ENCODE measurements at places on chromosomes 13 and 19. TPM values are rescaled to one million over a fixed set of nuclear protein-coding genes. Genes with fewer than 3 reads are reported as not detected.

The ZNF582 gene
- 2.5 TPM for total RNA-seq

The SLC17A7 gene
- total RNA-seq, result 0.17 TPM

The WDR18 gene
- total RNA-seq, result 83.3 TPM

The TMEM221 gene
- total RNA-seq, result not detected

The SCAF1 gene
- 26.5 TPM for total RNA-seq

The SRRM5 gene
- 0.05 TPM for total RNA-seq

The SLC27A1 gene
- 35.5 TPM for total RNA-seq

The ZNF614 gene
- total RNA-seq, result 10.1 TPM

The ADPRHL1 gene
- 1.7 TPM for total RNA-seq

The CHST8 gene
- 0.09 TPM for total RNA-seq

The BEST2 gene
- not detected for total RNA-seq

The CILP2 gene
- 0.17 TPM for total RNA-seq

GRCh38 chr13:100290165-100290801, 201.4 kb downstream of the PCCA start:
- DNase-seq, result no peak

DNA sequence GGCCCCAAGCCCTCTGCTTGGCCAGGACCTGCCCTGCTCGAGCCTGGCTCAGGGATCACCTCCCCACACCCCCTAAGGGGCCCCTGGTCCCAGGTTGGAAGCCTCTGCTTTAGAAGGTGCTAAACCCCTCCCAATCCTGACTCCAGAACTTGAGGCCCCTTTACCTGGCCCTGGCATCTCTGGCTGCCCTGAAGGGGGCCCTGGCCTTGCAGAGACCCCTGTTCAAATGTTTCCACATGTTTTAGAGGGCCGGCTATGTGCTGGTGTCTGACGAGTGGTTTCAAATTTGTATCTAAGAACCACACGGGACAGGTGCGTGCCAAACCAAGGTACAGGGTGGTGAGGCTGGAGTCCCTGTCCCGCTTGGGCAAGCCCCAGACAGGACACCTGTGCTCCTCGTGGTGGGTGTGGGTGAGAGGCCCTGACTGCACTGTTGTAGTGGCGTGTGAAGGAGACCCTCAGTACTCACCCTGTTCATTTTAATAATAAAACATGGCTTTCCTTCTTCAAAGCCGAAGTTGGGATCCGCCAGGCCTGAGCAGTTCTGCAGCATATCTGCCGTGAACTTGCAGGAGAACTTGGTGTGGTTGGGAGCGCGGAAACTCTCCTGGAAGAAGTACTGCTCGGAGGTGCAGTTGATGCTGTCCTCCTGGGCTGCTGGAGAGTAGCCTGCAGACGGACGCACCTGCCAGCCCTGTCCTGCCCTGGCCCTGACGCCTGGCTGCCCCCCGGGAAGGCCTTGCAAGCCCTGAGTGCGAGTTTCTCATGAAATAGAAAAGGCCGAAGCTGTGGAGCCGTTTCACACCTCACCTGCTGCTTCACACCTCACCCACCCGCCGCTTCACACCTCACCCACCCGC, 5.4 kb downstream of the ATP4B start:
- DNase-seq, result no peak

GRCh38 chr13:44243198-44243857, 130.3 kb upstream of the SERP2 start:
- peak; percentile 98 for DNase-seq

DNA sequence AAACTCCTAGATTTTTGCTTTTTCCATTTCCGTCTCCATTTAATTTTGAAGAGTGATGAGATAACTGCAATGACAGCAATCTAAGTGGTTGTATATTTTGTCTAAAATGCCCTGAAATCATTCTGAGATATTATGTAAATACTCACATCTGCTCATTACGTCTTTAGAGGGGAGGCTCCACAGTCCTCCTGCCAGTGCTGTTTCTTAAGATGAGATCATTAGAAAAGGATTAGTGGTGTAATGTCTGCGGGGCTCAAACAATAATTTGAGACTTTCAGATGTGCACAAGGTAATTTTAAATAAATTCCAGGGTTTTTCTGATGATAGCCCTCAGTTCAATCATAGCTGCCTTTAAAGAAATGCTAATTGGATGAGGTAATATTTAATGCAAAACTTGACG, 437.9 kb downstream of the FOXO1 start:
- no peak for DNase-seq

GRCh38 chr13:59532405-59532804, 631.3 kb downstream of the DIAPH3 start:
- peak; percentile 52 for DNase-seq

- DNase-seq, result peak; percentile 89
These were observed 5.0 kb downstream of the PPP1R37 start for GRCh38 chr19:45097776-45098520.

DNA sequence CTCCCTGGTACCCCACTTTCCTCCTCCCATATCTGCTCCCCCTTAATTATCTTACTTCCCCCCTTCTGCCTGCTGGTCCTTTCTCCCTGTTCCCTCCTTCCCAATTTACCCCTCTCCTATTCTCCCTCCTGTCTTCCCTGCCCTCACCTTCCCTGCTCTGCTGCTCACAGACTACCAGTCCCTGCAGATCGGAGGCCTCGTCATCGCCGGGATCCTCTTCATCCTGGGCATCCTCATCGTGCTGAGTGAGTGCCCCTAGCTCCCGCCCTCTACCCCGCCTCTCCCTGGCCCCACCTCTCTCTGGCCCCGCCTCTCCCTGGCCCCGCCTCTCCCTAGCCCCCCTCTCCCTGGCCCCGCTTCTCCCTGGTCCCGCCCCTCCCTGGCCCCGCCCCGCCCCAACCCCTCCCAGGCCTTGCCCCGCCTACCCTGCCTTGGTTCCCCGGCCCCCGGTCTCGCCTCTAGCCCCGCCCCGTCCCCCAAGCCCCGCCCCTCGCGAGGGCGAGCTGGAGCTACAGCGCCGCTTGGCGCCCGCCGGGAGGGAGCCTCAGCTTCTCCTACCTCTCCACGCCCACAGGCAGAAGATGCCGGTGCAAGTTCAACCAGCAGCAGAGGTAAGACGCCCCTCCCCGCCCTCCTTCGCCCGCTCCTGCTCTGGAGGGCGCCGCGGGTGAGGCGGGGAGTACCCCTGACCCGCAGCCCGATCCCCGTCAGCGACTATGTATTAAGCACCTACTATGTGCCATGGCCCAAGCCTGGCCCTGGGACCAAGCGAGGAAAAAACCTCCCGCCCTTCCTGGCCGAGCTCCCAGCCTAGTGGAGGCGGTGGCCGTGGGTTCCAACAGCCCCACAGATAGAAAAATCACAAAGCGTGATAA, 1.9 kb upstream of the FXYD7 start:
- DNase-seq, result peak; percentile 91

DNA sequence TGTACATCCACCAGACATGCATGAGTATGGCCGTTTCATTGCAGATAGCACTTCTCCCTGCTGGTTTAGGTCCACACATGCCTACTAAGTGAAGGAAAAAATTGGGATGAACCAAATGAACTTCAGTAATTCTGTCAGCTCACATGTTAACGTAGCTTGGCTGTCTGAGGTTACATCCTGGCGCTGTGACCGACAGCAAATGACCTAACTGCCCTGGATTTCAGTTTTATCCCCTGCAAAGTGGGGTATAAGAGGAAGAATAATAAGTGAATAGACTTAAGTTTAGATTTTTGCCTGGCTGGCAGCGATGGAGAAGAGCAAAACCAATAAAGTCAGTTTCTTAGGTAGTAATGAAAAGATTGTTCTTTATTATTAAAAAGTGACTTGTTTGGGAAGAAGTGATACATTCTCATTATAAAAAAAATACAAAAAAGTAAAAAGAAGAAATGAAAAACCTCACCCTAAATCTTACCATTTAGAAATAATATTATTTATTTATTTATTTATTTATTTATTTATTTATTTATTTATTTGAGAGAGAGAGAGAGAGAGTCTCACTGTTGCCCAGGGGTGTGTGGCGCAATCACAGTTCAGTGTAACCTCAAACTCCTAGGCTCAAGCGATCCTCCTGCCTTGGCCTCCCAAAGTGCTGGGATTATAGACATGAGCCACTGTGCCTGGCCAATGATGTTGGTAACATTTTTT, 4.2 kb upstream of the RNF113B start:
- no peak for DNase-seq

GRCh38 chr19:7377196-7377595, 28.5 kb downstream of the ARHGEF18 start:
- no peak for DNase-seq

GRCh38 chr19:54325631-54326030, 12.7 kb upstream of the LILRA5 start:
- no peak for DNase-seq

GRCh38 chr19:2041433-2041682, 9.7 kb downstream of the MKNK2 start:
- no peak for DNase-seq

DNA sequence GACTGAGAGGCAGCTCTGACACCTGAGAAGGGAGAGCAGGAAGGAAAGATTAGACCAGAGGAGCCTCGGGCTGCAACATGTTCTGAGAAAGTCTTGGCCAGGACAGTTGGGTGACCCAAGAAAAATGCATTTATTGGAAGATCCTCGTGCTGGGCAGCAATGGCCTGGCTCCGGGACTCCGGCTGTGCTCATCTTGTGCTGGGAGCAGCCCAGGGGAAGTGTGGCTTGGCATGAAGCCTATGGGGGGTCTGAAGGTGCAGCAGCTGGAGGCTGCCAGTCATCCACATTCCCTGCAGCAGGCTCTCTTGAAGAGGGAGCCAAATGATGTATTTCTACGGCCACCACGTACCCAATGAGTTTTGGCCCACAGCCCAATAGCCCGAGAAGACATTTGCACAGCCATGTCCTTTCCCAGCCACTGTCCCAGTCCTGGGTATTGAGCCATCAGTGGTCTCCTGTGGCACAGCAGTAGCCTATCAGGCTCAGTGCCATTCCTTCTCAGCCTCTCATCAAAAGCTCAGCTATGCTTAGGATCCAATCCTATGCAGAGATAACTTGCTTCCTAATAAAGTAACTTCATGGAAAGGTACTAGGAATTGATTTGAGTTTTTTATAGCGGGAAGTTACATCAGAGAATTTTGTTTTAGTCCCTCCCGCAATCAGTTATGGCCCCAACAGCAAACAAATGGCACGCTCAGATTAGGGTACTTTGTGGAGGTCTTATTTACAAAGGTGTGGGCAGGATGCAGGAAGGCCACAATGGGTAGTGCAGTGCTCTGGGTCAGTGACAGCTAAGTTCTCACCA, 76.0 kb upstream of the MEDAG start:
- no peak for DNase-seq

- no peak for DNase-seq
These were observed 12.1 kb downstream of the HIPK4 start for GRCh38 chr19:40377876-40378385.

- peak; percentile 43 for DNase-seq
These were observed 6.3 kb downstream of the DPP9 start for GRCh38 chr19:4717191-4717965.

DNA sequence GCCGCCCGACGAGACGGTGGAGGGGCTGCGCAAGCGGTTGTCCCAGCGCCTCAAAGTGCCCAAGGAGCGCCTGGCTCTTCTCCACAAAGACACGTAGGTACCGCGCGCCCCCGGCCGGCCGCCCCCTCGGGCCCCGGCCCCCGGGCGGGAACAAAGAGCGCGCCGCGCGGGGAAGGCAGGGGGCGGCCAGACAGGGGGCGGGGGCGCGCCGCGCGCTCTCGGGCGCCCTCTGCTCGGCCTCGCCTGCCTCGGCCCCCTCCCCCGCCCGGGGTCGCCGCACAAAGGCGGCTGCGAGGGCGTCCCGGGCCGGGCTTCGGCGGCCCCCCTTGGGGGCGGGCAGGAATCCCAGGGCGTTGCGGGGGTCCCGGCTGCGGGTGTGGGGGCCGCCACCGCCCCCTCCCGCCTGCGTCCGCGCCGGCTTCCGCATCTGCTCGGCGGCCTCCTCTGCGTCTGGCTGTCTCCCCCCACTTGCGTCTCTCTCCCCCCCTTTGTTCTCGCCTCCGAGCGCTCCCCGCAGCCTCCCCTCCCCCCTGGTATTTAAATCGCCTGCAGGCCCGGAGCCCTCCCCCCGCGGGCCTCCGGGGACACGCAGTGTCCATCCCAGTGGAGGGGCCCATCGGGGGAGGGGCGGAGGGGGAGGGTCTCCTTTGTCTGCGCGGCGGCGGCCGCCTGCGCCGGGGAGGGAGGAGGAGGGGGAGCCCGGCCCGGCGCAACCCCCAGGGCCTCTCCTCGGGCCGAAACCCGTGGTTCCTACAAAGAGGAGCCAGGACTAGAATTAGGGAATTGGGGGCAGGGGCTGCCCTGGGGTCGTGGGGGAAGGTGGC, 2.3 kb downstream of the MIDN start:
- DNase-seq, result peak; percentile 65

DNA sequence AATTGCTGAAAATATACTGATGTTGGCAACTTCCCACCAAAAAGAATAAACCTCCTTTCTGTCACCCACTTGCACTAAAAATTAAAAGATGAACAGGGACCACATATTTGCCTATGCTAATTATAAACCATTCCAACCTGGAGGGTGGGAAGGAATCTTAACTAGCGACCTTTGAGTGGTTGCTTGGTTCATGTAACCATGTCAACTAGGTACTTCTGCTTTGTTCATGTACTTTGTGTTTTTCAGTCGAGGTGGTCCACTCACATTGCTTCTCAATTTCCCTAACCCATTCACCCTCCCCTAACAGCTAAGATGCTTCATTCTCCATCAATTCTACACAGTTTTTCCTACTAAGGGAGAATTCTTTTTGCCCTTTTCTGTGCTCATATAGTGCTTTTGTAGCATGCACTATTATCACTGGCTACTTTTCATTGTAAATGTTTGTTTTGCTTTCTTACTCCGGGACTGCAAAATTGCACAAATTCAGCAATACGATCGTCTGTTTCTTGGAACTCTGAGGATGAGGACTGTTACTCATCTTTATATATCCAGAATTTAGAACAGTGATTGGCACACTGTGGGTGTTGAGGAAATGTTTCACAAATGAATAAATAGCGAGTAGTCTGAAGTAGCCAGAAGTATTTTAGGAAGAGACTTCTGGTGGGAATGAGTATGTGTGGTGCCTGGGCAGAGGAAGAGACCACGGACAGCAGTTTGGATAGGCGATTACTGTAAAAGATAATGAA, 187.5 kb downstream of the GPC6 start:
- DNase-seq, result no peak

GRCh38 chr13:50617134-50617721, 226.3 kb downstream of the DLEU7 start:
- peak; percentile 12 for DNase-seq

- peak; percentile 38 for DNase-seq
These were observed 4.8 kb downstream of the PNKP start for GRCh38 chr19:49862391-49863253.

DNA sequence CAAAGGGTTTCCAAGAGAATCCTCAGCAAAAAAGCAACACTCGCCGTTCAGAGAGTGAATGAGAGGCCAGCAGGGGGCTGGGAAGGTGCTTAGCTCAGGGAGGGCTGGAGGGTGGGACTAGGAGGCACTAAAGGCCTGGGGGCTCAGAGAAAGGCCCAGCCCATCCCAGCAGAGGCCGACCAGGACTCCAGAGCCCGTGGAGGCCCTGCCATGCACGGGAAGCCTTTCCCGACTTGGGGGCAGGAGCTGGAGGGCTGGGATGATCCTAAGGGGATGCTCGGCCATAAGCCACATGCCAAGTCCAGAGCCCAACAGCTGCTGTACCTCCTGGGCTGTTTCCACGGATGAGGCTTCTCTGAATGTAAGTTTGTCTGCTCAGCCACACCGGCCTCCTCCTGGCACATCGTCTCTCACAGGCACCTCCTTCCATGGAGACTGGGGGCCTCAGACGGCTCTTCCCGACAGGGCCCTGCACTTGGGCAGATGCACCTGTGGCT, 19.5 kb downstream of the RASA3 start:
- DNase-seq, result no peak

GRCh38 chr19:56839652-56840450, 675 bp downstream of the PEG3 start:
- peak; percentile 32 for DNase-seq

GRCh38 chr19:6103217-6103644, 7.1 kb downstream of the RFX2 start:
- DNase-seq, result peak; percentile 93

GRCh38 chr13:43390619-43391018, 367.2 kb downstream of the DNAJC15 start:
- DNase-seq, result no peak

Measured in dermis blood vessel endothelial cell (primary cell).